ENCODE measurements at places on chromosomes 1 and 21. TPM values are rescaled to one million over a fixed set of nuclear protein-coding genes. Genes with fewer than 3 reads are reported as not detected.
A peak's percentile ranks its signal among the peaks of the same experiment; 100 is the strongest.

DNA sequence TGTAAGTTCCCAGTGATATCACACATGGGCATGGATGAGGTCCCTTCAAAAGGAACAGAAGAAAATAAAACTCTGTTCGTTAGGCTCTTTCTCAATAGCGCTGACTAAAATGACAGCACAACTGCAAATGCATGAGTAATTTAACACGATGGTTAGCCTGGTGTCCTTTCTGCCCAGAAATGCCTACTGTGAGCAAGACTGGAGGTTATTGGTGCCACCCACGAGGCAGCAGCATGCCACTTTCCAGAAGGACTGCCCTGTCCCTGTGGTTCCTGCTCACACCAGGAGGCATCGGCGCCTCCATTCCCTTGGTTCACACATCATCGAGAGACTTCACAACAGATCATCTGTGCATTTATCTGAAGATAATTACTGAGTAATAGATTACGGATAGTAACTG lies 26.2 kb downstream of the VPS26C start:
- H3K27me3 ChIP-seq = no peaks in the 10 kb centered on the region
- DNase-seq = peak; percentile 57
- no peak overlapping the region for H3K4me3 ChIP-seq
- H3K4me1 ChIP-seq = peaks cover 3% of the 10 kb centered on the region
- no peak overlapping the region for H3K27ac ChIP-seq
- H3K36me3 ChIP-seq = peaks cover 34% of the 10 kb centered on the region

DNA sequence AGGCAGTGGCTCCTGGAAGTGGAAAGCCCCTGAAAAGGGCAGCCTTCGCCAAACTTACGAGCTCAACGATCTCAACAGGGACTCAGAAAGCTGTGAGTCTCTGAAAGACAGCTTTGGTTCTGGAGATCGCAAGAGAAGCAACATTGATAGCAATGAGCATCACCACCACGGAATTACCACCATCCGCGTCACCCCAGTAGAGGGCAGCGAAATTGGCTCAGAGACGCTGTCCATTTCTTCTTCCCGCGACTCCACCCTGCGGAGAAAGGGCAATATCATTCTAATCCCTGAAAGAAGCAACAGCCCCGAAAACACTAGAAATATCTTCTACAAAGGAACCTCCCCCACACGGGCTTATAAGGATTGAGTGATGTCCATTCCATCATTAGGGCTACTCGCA lies 42.4 kb downstream of the PLPPR4 start:
- no peaks in the 10 kb centered on the region for H3K4me1 ChIP-seq
- DNase-seq = peak; percentile 69
- no peaks in the 10 kb centered on the region for H3K27me3 ChIP-seq
- H3K36me3 ChIP-seq = no peaks in the 10 kb centered on the region
- no peak overlapping the region for H3K27ac ChIP-seq

- no peak overlapping the region for H3K27ac ChIP-seq
- H3K36me3 ChIP-seq = no peaks in the 10 kb centered on the region
- no peaks in the 10 kb centered on the region for H3K4me1 ChIP-seq
- no peak overlapping the region for H3K4me3 ChIP-seq
- DNase-seq = no peak
Measured at GRCh38 chr1:183842795-183843144, 37.9 kb downstream of the RGL1 start.

DNA sequence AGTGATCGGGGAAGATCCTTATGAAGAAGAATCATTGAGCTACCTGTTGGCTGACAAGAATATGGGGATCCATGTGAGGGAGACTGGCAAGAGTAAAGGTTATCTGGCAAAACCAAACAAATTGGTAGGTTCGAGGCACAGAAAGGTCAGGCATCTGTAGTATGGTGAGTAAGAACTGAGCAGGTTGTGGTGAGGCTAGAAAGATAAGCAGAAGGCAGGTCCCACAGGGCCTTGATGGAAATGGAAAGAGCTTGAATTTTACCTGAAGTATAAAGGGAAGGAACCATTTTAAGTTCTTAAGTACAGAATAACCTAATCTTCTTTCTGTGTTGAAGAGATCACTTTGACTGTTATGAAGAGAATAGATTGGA lies 11.1 kb downstream of the PTPRC start:
- H3K27me3 ChIP-seq = no peaks in the 10 kb centered on the region
- no peaks in the 10 kb centered on the region for H3K36me3 ChIP-seq
- H3K4me3 ChIP-seq = no peak overlapping the region
- no peak for DNase-seq
- no peak overlapping the region for H3K27ac ChIP-seq

SASS6 gene
- total RNA-seq = 9.7 TPM

DNA sequence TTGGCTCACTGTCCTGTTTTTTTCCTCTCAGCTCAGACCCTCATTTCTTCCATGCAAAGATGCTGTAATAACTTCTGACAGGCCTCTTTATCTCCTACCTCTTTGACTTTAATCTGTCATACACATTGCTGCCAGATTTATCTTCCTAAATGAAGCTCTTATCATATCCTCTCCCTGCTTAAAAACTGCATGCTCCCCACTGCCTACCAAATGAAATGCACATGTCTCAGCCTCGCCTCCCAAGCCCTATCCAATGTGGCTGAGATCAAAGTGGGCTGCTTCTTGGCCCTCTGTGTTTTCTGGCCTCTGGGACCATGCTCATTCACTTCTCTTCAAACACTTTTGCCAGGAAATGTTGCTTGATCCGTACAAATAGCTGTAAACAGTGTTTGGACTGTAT lies 38.3 kb downstream of the IRF2BP2 start:
- no peak overlapping the region for H3K27ac ChIP-seq
- H3K4me1 ChIP-seq = no peaks in the 10 kb centered on the region
- H3K4me3 ChIP-seq = no peak overlapping the region

DNA sequence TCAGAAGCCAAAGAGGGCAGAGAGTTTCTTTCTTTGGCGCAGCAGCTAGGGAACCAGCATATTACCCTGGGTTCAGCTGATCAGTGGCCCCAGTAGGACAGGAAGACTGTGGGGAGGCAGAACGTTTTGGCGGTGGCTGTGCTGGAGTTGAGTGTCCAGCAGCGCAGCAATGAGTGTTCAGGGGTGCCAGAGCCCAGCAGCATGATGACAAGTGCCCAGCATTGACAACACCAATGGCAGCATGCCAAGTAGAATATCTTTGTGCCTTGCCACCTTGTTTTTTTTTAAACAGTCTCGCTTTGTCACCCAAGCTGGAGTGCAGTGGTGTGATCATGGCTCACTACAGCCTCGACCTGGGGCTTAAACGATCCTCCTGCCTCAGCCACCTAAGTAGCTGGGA lies 106.7 kb upstream of the CDC42BPA start:
- no peaks in the 10 kb centered on the region for H3K36me3 ChIP-seq
- no peak for DNase-seq

GJA8 gene
- total RNA-seq = not detected

DNA sequence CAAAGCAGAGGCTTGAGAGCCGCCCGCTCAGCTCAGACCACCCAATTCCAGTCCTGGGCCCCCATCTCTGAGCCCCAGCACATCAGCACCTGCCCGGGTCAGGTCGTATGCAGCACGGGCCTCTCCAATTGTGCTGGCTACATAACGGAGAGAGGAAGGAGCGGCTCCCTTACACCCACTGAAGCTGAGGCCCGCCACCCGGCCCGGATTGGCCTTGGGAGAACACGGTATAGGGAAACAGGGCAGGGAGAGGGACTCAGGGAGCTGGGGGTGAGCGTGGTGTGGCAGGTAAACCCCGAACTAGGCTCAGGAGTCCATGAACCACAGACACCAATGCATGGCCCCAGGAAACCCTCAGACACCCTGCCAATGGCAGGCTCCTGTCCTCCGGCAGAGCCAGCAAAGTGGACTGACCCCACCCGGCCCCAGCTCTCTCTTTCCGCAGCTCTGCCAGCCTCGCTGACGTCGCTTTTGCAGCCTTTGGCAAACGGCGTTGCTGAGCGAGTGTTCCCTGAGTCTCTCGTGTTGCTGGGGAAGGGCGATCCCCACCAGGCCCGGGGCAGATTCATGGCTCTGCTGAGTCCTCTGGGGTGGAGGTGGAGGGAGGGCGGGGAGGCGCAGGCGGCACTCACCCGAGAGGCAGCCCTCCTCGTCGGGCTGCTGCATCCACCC lies 16.5 kb downstream of the MEGF6 start:
- no peak overlapping the region for H3K27ac ChIP-seq
- no peaks in the 10 kb centered on the region for H3K27me3 ChIP-seq
- H3K4me3 ChIP-seq = no peak overlapping the region
- DNase-seq = no peak
- H3K36me3 ChIP-seq = no peaks in the 10 kb centered on the region

RPE65 gene
- not detected for total RNA-seq

- H3K27ac ChIP-seq = no peak overlapping the region
- peak overlapping the region; percentile 87 for H3K4me3 ChIP-seq
- H3K27me3 ChIP-seq = peaks cover 11% of the 10 kb centered on the region
- H3K36me3 ChIP-seq = peaks cover 4% of the 10 kb centered on the region
- DNase-seq = peak; percentile 92
- peaks cover 15% of the 10 kb centered on the region for H3K4me1 ChIP-seq
Measured at GRCh38 chr1:89843273-89844130, 22.7 kb downstream of the LRRC8D start.

- peak; percentile 39 for DNase-seq
- no peaks in the 10 kb centered on the region for H3K27me3 ChIP-seq
- H3K4me3 ChIP-seq = no peak overlapping the region
Measured at GRCh38 chr1:24600551-24600950, 42.6 kb upstream of the SRRM1 start.

GRCh38 chr1:89261926-89262515 lies 10.6 kb downstream of the GBP5 start:
- H3K27ac ChIP-seq = no peak overlapping the region
- H3K4me1 ChIP-seq = peaks cover 8% of the 10 kb centered on the region
- H3K27me3 ChIP-seq = peaks cover 5% of the 10 kb centered on the region
- H3K4me3 ChIP-seq = no peak overlapping the region
- DNase-seq = peak; percentile 59
